ENCODE measurements at places on chromosomes 12 and 14.

DNA sequence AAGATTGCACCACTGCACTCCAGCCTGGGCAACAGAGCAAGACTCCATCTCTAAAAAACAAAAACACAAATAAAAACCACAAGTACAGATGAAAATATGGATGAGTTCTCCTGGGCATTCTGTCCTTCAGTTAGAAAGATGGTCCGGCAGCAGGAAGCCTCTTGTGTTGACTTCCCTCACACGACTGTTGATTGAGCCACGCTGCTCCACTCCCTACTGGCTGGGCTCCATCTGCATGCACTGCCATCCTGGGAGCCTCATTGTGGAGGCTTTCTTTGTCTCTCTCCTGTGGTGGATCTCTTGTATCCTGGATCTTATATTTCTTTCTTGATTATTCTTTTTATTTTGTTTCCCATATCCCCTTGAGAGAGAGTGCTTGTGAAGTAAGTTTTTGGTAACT, 30.8 kb upstream of the TBC1D30 start:
- DNase-seq, result no peak

GRCh38 chr12:47316609-47317049, 236.9 kb upstream of the AMIGO2 start:
- no peak for DNase-seq

DNA sequence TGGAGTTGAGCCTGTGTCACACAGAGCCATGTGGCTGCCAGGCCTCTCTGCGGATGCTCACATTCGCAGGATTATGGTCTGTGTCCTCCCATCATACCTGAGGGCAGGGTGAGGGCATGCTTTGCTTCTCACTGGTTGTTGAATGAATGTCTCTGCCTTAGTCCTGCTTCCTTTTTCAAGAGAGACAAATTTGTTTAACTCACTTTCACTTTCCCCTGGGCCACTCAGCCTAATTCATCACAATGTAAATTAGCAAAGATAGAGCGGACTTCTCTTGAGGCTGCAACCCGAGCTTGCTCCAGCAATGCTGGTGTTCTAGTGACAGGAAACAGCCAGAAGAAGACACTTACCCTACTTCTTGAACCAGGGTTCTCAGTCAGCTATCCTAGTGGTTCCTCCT, 35.5 kb upstream of the PAX9 start:
- no peak for DNase-seq

DNA sequence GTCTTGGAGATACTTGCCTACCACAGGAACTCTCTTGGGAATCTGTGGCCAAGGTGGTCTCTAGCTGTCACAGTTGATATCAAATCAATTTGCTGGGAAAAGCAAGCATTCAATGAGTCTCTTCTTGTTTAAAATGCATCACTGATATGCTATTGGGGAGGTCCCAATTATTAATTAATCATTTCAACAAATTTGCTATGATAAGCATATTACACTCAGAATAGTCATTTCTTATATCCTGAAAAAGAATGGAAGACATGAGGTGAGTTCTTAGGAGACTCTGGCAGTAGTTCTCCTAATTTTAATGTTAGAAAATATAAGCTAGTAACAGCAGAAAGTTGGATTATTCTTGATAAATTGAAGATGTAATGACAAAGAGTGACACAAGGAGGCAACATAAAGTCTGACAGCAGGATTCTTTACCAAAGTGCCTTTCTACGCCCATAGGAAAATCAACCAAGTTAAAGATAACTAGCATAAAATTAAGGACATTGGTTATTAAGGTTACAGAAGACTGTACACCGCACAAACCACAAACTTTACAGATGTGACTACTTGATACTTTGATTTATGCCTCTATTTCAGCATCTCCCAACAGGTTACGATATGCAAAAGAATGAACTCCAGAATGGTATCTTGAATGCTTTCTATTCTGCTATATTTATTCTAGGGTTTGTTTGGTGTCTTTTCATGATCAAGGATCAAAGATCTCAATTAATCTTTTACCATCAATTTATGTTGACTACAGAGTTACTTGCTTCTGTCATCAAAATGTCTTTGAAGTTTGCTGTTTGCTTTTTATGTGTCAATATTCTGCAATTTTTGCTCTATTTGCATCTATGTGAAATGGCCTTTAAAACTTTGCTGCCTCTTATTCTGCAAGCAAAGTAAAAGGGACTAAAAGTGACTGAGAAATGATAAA, 349.6 kb upstream of the CLEC14A start:
- DNase-seq, result no peak

GRCh38 chr12:96669786-96670185, 180.4 kb downstream of the CFAP54 start:
- DNase-seq, result no peak

All from SIG-M5 (cell line).